NCI-H82 (cell line): ENCODE measurements at places on chromosomes 3 and 15.

- DNase-seq: no peak
These were observed 98.8 kb downstream of the MME start for GRCh38 chr3:155178810-155179436.

GRCh38 chr3:41448396-41448795 lies 249.1 kb downstream of the CTNNB1 start:
- DNase-seq: no peak

DNA sequence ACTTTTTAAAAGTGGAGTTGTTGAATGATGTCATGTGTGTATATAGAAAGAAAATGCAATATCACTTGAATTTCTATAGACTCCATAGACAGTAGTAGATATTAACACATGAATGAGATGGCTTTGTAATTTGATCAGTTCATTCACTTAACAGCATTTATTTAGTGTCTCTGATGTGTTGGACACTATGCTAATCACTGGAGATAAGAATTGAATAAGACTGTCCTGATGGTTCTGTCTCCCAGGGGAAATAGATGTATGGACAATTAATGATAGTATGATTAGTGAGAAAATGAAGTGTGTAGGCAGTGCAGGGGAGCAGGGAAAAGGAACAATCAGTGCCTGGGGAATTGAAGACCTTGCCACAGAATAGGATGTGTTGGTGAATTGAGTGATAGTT lies 72.9 kb downstream of the RIOX2 start:
- peak; percentile 45 for DNase-seq

DNA sequence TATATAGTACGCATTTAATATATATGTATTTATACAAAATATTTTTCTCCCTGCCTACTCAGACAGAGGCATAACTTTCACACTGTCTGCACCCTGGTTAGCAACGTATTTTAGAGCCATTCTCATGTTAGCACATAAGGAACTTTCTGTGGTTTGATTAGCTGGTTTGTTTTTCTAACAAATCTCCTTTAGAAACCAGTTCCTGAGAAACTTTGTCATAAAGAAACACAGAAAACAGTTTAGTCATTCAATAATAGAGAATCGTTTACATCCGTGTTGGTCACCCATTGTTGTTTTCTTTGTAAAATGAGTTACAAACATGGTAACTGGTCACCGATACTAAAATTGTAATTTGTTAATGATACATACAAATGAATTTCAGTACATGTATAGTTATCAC lies 5.9 kb upstream of the NGRN start:
- DNase-seq: no peak

- no peak for DNase-seq
These were observed 42.7 kb upstream of the CCK start for GRCh38 chr3:42308651-42309050.
